Progenitor cell of endocrine pancreas (in vitro differentiated cells): ENCODE measurements at places on chromosomes 1 and 21. TPM values are rescaled to one million over a fixed set of nuclear protein-coding genes. Genes with fewer than 3 reads are reported as not detected.
A peak's percentile ranks its signal among the peaks of the same experiment; 100 is the strongest.

DNA sequence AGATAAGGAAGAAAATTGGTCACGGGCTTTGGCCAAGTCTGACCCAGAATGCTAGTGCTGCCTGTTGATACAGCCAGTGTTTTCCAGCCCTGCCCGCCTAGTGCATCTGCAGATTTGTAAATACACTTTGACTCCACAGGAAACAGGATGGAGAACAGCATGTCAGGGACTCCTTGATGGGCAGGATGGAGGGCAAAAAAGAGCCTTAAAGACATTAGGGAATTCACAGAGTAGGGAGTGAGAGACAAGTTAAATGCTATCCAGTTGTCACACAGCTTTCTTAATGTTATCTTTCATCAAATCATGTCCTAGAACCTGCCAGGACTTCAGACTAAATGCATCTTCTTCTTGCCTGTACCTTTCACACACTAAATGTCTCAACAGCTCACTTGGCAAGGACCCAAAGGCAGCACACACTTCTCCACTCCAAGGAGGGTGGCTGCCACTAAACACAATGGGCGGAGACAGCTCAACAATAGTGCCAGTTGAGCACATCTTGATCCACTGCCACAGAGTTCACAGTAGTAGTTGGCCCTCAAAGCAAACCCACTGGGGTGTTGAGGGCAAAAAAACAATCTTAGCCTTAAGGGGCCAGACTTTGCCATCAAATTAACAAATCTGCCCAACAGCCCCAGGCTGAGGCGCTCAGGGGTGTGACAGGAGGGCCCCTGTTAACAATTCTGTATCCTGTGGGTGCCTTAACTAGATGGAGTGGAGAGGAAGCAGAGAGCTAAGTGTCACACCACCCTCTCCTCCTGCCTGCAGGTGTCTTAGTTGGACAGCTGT lies 2.7 kb downstream of the HIVEP3 start:
- no peaks in the 10 kb centered on the region for H3K36me3 ChIP-seq
- H3K27me3 ChIP-seq, result peaks cover 70% of the 10 kb centered on the region
- peaks cover 22% of the 10 kb centered on the region for H3K4me1 ChIP-seq
- H3K27ac ChIP-seq, result no peak overlapping the region
- no peak for DNase-seq

- no peak overlapping the region for H3K4me3 ChIP-seq
- H3K4me1 ChIP-seq, result peaks cover 3% of the 10 kb centered on the region
- DNase-seq, result no peak
- peaks cover 28% of the 10 kb centered on the region for H3K27me3 ChIP-seq
These were observed 34.2 kb downstream of the MATN1 start for GRCh38 chr1:30688920-30689794.

DNA sequence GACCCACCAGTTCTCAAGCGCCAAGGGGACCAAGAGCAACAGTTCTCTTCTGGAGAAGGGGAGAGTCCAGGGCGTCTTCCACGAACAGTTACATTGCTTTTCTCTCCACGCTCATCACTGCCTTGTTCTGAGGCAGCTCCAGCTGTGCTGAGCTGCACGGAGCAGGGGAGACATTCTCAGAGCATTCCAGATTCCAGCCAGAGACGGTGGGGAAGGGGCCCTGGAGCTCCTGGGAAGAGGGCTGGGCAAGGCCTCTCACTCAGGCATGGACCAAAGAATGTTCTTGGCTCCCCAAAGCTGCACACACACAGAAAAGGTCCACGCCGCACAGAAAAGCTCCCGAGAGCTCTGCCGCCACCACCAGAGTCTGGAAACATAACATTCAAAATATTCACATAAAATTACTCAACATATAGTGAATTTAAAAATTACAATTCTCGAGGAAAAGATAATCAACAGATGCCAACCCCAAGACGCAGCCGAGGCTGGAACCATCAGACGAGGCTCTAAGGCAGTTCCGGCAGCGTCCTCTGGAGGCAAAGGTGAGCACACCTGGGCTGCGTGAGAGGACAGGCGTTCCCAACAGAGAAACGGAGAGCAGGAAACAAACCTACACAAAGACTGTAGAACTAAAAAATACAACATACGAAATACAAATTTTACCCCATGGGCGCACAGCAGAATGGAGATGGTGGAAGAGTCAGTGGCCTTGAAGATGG lies 40.5 kb downstream of the UBE2G2 start:
- no peaks in the 10 kb centered on the region for H3K36me3 ChIP-seq
- peaks cover 5% of the 10 kb centered on the region for H3K27me3 ChIP-seq
- no peak overlapping the region for H3K27ac ChIP-seq
- no peak for DNase-seq
- H3K4me3 ChIP-seq, result no peak overlapping the region
- H3K4me1 ChIP-seq, result peaks cover 9% of the 10 kb centered on the region

DNA sequence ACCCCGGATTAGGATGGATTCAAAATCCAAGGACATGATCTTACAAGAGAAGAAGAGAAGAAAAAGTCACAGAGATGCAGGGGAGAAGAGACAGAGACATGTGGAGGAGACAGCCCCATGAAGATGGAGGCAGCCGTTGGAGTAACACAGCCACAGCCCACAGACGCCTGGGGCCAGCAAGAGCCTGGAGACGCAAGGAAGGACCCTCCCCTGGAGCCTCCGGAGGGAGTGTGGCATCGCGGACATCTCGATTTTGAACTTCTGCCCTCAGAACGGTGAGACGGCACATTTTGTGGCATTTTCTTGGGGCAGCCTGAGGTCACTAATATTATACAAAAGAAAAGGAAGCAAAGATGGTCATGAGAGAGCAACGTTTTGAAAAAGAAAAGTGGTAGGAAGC lies 28.8 kb downstream of the ABCG1 start:
- H3K27ac ChIP-seq, result no peak overlapping the region
- peaks cover 37% of the 10 kb centered on the region for H3K27me3 ChIP-seq
- no peak overlapping the region for H3K4me3 ChIP-seq
- no peak for DNase-seq
- H3K4me1 ChIP-seq, result no peaks in the 10 kb centered on the region

GRCh38 chr1:234396871-234397270 lies 23.6 kb downstream of the COA6 start:
- no peak for DNase-seq
- peaks cover 5% of the 10 kb centered on the region for H3K36me3 ChIP-seq
- H3K27ac ChIP-seq, result peak overlapping the region; percentile 42
- H3K4me3 ChIP-seq, result no peak overlapping the region

DNA sequence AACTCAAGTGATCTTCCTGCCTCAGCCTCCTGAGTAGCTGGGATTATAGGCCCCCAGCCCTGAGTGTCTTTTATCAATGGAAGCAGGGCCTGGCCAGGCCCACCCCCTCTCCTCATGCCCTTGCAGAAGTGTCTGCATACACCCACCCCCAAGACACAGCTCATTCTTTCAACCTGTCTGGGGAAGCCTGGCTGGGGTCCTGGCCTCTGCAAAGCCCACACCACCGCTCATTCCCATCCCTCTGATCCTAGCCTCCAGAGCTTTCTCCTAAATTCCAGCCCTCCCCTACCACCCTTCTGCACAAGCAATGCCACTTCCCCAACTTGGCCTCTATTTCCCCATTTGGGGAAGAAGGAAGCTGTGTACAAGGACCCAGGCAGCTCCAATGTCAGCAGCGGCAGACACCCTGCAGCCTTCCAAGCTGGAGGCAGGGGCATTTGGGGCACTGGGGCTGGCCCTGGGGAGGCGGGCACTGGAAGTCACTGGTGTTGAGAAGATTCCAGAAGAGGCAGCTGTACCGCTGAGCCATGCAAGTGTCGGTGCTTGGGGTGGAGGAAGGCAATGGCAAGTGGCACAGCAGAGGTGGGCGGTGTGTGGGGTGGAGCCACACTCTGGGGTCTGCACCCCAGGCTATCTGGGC lies 33.7 kb upstream of the ARF1 start:
- no peak overlapping the region for H3K27ac ChIP-seq
- no peak for DNase-seq
- no peaks in the 10 kb centered on the region for H3K4me1 ChIP-seq
- no peaks in the 10 kb centered on the region for H3K36me3 ChIP-seq

- H3K4me3 ChIP-seq, result no peak overlapping the region
- H3K27me3 ChIP-seq, result no peaks in the 10 kb centered on the region
These were observed 64.9 kb downstream of the PCNT start for GRCh38 chr21:46388896-46389295.

- H3K4me1 ChIP-seq, result peaks cover 5% of the 10 kb centered on the region
- no peaks in the 10 kb centered on the region for H3K27me3 ChIP-seq
- peaks cover 21% of the 10 kb centered on the region for H3K36me3 ChIP-seq
- H3K4me3 ChIP-seq, result no peak overlapping the region
These were observed 16.1 kb downstream of the ENSA start for GRCh38 chr1:150613061-150613920.

DNA sequence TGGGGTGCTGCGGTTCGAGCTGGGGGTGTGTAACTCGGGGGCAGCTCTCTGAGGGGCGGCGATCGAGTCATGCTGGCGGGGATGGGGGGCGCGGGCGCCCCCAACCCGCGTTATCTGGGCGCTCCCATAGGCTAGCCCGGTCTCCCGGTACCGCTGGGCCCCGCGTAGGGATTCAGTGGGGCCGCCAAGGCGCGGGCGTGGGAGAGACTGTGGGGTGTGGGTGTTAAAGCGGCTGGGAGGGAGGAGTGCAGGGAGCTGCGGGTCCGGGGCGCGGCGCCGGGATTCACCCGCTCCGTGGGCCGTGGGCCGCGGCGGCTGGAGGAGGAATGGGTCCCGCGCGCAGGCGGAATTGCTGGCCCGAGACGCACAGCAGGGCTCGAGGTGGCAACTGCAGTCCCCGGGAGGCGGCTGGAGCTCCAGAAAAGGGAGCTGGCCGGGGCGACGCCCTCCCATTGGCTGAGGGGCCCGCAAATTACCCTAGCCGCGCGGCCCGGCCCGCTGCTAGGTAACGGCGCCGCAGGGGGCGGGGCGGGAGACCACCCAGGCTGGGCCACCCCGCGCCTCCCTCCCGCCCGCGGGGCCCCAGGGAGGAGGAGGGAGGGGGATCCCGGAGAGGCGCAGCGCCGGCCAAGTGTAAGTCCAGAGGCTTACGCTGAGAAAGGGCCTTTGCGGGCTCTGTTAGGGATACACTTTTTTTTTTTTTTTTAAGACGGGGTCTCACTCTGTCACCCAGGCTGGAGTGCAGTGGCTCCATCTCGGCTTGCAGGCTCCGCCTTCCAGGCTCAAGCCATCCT lies at the start of gene PTCH2:
Gene PTCH2 (minus strand): TSS at position 392 of the 794 bp plus-strand sequence. CDS start 321 bp downstream, at position 71.
- H3K36me3 ChIP-seq, result peaks cover 2% of the 10 kb centered on the region
- peak; percentile 86 for DNase-seq
- no peak within 1 kb of the TSS for H3K27ac ChIP-seq

DNA sequence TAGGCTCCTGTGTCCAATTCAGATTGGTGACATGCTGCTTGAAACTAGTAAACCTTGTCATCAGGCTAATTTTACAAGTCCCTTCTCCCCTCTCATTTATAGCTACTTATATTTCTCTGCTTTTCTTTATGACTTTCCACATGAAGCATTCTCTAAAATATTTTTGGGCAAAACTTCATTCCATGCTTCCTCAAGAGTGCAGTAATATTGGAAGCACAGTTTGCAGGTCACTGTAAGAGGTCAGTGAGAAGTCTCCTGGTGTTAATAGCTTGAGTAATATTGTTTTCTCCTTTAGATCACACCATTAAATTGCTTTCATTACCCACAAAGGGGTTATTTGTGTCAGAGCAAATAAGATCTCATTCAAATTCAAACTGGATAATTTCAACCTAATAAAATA lies 46.6 kb downstream of the LPAR3 start:
- H3K27me3 ChIP-seq, result peaks cover 5% of the 10 kb centered on the region
- H3K4me1 ChIP-seq, result no peaks in the 10 kb centered on the region
- no peak for DNase-seq
- H3K4me3 ChIP-seq, result no peak overlapping the region

DNA sequence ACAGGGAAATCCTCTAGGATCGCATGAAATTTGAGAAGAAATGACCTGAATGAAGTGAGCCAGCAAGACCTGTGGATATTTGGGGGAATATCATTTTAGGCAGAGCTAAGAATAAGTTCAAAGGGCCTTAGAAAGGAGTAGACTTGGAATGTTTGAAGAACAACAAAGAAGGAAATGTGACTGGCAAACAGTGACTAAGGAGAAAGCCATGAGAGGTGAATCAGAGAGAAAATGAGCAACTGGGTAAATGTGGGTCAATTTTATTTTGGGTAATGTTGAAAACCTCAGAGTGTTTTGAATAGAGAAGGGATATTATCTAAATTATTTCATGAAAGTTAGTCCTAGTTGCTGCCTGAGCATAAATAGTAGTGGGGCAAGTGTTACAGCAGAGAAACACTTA lies 672.8 kb downstream of the LMO4 start:
- H3K4me1 ChIP-seq, result peaks cover 6% of the 10 kb centered on the region
- no peak for DNase-seq
- no peak overlapping the region for H3K4me3 ChIP-seq
- peak overlapping the region; percentile 1 for H3K27ac ChIP-seq
- H3K27me3 ChIP-seq, result no peaks in the 10 kb centered on the region

- no peak overlapping the region for H3K27ac ChIP-seq
- no peak for DNase-seq
- H3K27me3 ChIP-seq, result peaks cover 22% of the 10 kb centered on the region
- no peak overlapping the region for H3K4me3 ChIP-seq
- no peaks in the 10 kb centered on the region for H3K4me1 ChIP-seq
- H3K36me3 ChIP-seq, result no peaks in the 10 kb centered on the region
These were observed 94.8 kb upstream of the SGIP1 start for GRCh38 chr1:66439031-66439740.

GRCh38 chr1:164707868-164708331 lies 148.9 kb downstream of the PBX1 start:
- no peak for DNase-seq
- H3K27ac ChIP-seq, result peak overlapping the region; percentile 44
- H3K4me1 ChIP-seq, result peaks cover 43% of the 10 kb centered on the region
- peaks cover 7% of the 10 kb centered on the region for H3K36me3 ChIP-seq
- H3K27me3 ChIP-seq, result no peaks in the 10 kb centered on the region

DNA sequence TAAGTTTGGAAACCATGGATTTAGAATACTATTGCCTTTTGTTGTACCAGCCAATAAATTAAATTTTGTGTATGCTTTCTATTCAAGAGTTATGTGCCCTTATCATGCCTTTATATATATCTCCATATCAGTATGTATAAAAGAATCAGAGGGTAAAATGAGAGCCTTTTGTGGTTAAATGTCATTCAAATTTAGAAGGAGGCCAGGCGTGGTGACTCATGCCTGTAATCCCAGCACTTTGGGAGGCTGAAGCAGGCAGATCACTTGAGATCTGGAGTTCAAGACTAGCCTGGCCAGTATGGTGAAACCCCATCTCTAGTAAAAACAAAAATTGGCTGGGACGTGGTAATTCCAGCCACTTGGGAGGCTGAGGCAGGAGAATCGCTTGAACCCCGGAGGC lies 88.9 kb downstream of the XPR1 start:
- H3K36me3 ChIP-seq, result peaks cover 6% of the 10 kb centered on the region
- no peaks in the 10 kb centered on the region for H3K4me1 ChIP-seq
- no peak overlapping the region for H3K27ac ChIP-seq
- H3K27me3 ChIP-seq, result no peaks in the 10 kb centered on the region

GRCh38 chr21:42434884-42435283 lies 31.2 kb downstream of the UBASH3A start:
- no peak for DNase-seq
- H3K27me3 ChIP-seq, result peaks cover 40% of the 10 kb centered on the region
- no peaks in the 10 kb centered on the region for H3K36me3 ChIP-seq
- H3K4me3 ChIP-seq, result no peak overlapping the region
- no peaks in the 10 kb centered on the region for H3K4me1 ChIP-seq
- H3K27ac ChIP-seq, result no peak overlapping the region

ILF2 gene
- total RNA-seq, result 261 and 262 TPM in 2 replicates

ASCL5 gene
- 0.26 and 0.36 TPM in 2 replicates for total RNA-seq

KIF17 gene
- total RNA-seq, result 0.64 and 1.1 TPM in 2 replicates

PLEKHA6 gene
- total RNA-seq, result 66.9 and 71.5 TPM in 2 replicates

VWA5B1 gene
- 0.19 and 0.24 TPM in 2 replicates for total RNA-seq

FALEC gene
- total RNA-seq, result 0.57 TPM in 1 of 2 replicates, not detected in the other

SYTL1 gene
- total RNA-seq, result 9.4 and 15.5 TPM in 2 replicates

CHI3L1 gene
- total RNA-seq, result not detected in 2 replicates

RSPH1 gene
- total RNA-seq, result 4.4 and 7.1 TPM in 2 replicates

CCDC185 gene
- not detected in 2 replicates for total RNA-seq

CCDC30 gene
- total RNA-seq, result 17.3 and 23.6 TPM in 2 replicates

NTMT2 gene
- total RNA-seq, result not detected in 2 replicates
